Right atrium auricular region (tissue), 2 donors: ENCODE measurements at places on chromosomes 3 and 15. TPM values are rescaled to one million over a fixed set of nuclear protein-coding genes. Genes with fewer than 3 reads are reported as not detected.

GRCh38 chr15:95468820-95469219 is 861.7 kb upstream of the NR2F2 start:
- H3K36me3 ChIP-seq, result no peaks in the 10 kb centered on the region
- peaks cover 22% of the 10 kb centered on the region for H3K4me1 ChIP-seq
- H3K27me3 ChIP-seq, result no peaks in the 10 kb centered on the region
- no peak for DNase-seq
- H3K27ac ChIP-seq, result no peak overlapping the region

GRCh38 chr3:197114007-197114406 is 84.4 kb upstream of the MELTF start:
- H3K27me3 ChIP-seq, result no peaks in the 10 kb centered on the region
- H3K4me1 ChIP-seq, result no peaks in the 10 kb centered on the region
- no peak for DNase-seq
- H3K4me3 ChIP-seq, result no peak overlapping the region
- peaks cover 15% of the 10 kb centered on the region for H3K36me3 ChIP-seq

GRCh38 chr3:133540896-133541674 is 32.4 kb upstream of the CDV3 start:
- H3K4me1 ChIP-seq, result peaks cover 7% of the 10 kb centered on the region
- no peaks in the 10 kb centered on the region for H3K36me3 ChIP-seq
- DNase-seq, result no peak
- H3K27me3 ChIP-seq, result no peaks in the 10 kb centered on the region

DNA sequence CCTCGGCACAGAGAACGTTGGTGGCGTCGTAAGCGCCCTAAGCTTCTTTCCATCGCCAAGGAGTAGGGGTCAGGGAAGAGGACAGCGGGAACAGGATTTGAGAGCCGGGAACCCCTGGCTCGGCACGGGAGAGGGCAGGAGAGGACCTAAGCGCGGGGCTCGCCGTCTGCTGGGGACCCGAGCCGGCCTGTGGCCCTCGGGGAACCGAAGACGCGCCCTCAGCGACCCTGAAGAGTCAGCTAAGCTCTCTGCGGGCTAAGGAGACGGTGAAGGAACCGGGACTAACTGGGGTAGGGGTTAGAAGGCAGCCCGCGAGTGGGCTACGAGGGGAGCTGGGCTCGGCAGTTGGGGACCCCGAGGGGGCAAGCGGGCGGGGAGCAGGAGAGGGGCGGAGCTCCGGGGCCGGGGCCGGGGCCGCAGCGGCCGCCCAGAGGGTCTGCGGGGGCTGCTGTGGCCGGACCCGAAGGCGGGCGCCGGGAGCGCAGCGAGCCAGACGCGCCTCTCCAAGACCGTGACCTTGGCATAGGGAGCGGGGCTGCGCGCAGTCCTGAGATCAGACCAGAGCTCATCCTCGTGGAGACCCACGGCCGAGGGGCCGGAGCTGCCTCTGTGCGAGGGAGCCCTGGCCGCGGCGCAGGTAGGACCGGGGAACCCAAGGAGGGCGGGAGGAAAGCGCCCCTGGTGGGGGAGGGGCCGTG is 574 bp downstream of the CASR start:
- no peak overlapping the region for H3K27ac ChIP-seq
- no peaks in the 10 kb centered on the region for H3K36me3 ChIP-seq
- H3K4me1 ChIP-seq, result no peaks in the 10 kb centered on the region
- no peak for DNase-seq
- peaks cover 6% of the 10 kb centered on the region for H3K27me3 ChIP-seq
- no peak overlapping the region for H3K4me3 ChIP-seq

GRCh38 chr15:100180921-100181320 is 160.9 kb downstream of the ADAMTS17 start:
- DNase-seq, result no peak
- no peaks in the 10 kb centered on the region for H3K36me3 ChIP-seq
- no peaks in the 10 kb centered on the region for H3K4me1 ChIP-seq
- no peak overlapping the region for H3K4me3 ChIP-seq

GRCh38 chr15:58065445-58066041 is at the start of gene ALDH1A2:
TSS of gene ALDH1A2 (minus strand) at chr15:58065711. CDS start at chr15:58065650, 61 bp downstream.
- H3K36me3 ChIP-seq, result no peaks in the 10 kb centered on the region
- no peaks in the 10 kb centered on the region for H3K4me1 ChIP-seq
- peak; percentile 75 for DNase-seq
- peak within 1 kb of the TSS; percentile 83 for H3K27ac ChIP-seq

- H3K4me3 ChIP-seq, result peak within 1 kb of the TSS; percentile 73
- no peak for DNase-seq
- H3K27me3 ChIP-seq, result no peaks in the 10 kb centered on the region
- H3K36me3 ChIP-seq, result no peaks in the 10 kb centered on the region
- no peaks in the 10 kb centered on the region for H3K4me1 ChIP-seq
- H3K27ac ChIP-seq, result peak within 1 kb of the TSS; percentile 79
Observed at GRCh38 chr3:53846134-53846850, at the start of the genes CHDH and IL17RB. TSS of gene CHDH (minus strand) at chr3:53846419. CDS start at chr3:53824008, 22,411 bp downstream. TSS of gene IL17RB (plus strand) at chr3:53846568. CDS start at chr3:53846589, 21 bp downstream.

GRCh38 chr3:178684881-178685590 is 148.8 kb downstream of the KCNMB2 start:
- H3K4me1 ChIP-seq, result peaks cover 4% of the 10 kb centered on the region
- H3K4me3 ChIP-seq, result no peak overlapping the region
- no peaks in the 10 kb centered on the region for H3K36me3 ChIP-seq
- H3K27me3 ChIP-seq, result no peaks in the 10 kb centered on the region

NRROS gene
- 4.8 TPM for total RNA-seq

DNA sequence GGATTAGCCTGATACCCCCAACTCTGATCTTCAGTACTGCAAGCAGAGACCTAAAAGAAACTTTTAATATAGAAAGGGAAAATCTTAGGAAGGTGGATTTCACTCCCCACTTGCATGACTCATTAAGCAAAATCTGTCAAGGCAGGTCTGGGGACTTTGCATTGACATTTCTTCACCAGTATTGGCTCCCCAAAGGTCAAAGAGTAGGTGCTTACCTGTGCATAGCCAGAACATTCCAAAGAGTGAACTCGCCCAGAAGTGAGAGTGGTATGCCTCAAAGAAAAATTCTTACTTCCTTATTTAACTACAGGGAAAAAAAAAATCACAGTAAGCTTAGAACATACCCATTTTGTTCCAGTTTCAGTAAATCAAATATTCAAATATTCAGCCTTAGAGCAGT is 140.9 kb upstream of the TP63 start:
- H3K4me1 ChIP-seq, result no peaks in the 10 kb centered on the region
- H3K4me3 ChIP-seq, result no peak overlapping the region
- no peak overlapping the region for H3K27ac ChIP-seq
- DNase-seq, result no peak
- H3K27me3 ChIP-seq, result no peaks in the 10 kb centered on the region

GANC gene
- 12.7 TPM for total RNA-seq

DNA sequence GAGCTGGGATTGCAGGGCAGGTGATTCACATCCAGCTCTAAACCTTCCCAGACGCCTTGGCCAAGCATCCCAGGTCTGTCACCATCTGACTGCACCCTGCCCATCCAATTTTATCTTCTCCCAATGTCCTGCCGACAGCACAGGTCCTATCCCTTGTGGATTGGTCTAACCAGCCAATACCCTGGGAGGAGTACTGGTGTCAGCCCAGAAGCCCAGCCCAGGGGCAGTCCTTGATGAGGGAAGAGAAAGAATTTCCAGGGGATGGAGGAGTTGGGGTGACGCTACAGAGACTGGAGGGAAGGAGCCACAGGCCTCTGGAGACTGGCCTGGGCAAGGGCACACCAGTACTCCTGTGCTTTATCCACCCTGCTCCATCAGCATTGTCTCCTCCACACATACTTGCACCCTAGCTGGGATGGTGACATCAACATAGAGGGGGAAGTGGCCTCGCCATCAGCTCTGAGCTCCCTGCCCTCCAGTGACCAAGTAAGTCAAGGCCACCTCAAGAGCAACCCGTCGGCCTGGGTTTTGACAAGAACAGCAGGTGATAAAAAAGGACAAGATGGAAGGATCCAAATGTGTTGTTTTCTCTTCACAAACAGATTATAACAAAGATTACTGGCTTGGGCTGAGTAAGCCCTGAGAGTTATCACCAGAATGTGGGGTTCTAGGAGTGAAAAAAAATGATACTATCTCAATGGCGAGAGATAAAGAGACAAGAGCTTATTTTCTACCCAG is 114.6 kb downstream of the AQP9 start:
- no peaks in the 10 kb centered on the region for H3K27me3 ChIP-seq
- no peaks in the 10 kb centered on the region for H3K36me3 ChIP-seq
- no peak overlapping the region for H3K27ac ChIP-seq
- no peak for DNase-seq
- H3K4me1 ChIP-seq, result no peaks in the 10 kb centered on the region
- no peak overlapping the region for H3K4me3 ChIP-seq

DNA sequence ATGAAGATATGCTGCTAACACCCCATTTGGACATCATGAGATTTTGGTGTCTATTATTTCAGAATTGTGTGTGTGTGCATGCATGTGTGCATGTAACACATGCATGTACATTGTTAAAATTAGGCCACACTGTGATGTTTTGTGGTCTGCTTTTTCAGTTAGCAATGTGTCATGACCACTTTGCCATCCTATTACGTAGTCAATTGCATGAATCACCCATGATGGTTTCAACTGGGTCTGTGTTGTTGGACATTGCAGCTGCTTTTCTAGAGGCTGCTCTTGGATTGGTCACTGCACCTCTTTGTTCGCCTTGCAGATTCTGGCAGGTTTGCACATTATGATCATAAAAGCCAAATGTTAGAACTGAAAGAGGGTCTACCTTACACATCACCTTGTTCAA is 101.0 kb upstream of the THBS1 start:
- H3K27me3 ChIP-seq, result no peaks in the 10 kb centered on the region
- H3K4me3 ChIP-seq, result no peak overlapping the region
- no peaks in the 10 kb centered on the region for H3K36me3 ChIP-seq
- DNase-seq, result no peak
- no peak overlapping the region for H3K27ac ChIP-seq

DNA sequence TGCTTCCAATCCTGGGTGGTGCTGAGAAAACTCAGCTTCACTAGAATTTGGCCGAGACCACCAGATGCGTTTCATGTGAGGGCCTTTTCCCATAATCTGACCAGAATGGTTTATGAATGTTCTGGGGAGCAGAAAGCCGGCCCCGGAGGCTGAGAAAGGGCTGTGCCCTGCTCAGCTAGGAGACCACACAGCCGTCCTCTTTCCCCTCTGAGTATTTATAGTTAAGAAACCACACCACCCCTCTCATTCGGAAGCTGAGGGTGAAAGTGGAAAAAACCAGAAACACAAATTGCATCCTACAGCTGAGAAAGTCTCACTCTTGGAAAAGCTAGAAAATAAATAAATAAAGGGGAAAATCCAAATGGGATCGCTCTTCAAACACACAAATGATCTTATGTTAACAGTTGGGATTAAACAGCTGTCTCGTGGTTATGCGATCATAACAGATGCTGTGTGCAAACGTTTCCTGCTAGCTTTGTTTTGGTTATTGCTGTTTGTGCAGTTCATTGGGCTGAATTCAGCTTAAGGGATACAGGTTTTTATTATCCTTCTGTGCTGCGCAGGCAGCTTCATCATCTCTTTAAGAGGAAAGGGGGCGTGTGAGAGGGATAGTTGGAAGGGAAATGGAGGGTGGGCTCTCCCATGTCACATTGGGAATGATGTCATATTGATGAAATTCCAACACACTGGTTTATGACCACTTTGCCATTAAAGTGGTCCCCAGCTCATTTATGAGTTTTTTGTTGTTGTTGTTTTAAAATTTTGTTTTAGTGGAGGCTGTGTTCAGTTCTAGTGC is 1026.2 kb upstream of the NR2F2 start:
- H3K4me3 ChIP-seq, result peak overlapping the region; percentile 3
- no peaks in the 10 kb centered on the region for H3K36me3 ChIP-seq
- H3K4me1 ChIP-seq, result no peaks in the 10 kb centered on the region
- H3K27me3 ChIP-seq, result no peaks in the 10 kb centered on the region

DNA sequence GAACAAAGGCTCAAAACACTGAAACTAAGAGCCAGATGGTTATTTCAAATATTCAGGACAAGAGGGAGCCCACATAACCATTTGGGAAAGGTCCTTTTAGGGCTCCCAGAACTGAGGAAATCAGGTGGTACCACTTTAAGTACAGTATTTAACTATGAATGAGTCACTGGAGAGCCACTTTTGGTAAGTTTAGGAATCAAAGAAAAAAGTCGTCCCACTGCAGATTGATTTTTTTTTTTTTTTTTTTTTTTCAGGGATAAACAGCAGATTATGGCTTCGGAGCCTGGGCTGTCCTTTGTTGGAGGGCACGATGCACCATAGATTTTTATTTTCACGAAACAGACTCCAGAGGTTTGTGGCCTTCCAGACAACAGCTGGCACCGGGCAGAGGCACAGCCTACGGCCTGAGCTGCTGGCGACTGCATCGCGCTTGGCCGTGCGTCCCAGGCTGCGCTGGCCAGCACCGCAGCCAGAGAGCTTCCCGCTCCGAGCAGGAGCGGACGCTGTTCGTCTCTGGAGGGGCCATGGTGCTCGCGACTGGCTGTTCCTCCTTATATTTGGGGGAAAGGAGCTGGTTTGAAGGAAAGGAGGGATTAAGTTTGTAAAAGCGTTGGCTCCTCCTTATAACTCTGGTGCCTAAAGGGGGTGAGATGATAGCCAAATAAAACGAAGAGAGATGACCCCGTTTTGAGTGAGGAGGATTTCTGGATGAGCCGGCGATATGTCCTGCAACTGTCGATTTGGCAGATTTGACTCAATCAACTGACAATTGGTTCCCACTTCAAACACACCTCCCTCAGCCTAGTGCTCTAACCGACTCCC is 152.9 kb upstream of the GOLIM4 start:
- peak overlapping the region; percentile 62 for H3K4me3 ChIP-seq
- H3K4me1 ChIP-seq, result no peaks in the 10 kb centered on the region
- peak overlapping the region; percentile 75 for H3K27ac ChIP-seq
- H3K36me3 ChIP-seq, result no peaks in the 10 kb centered on the region
- DNase-seq, result no peak

DNA sequence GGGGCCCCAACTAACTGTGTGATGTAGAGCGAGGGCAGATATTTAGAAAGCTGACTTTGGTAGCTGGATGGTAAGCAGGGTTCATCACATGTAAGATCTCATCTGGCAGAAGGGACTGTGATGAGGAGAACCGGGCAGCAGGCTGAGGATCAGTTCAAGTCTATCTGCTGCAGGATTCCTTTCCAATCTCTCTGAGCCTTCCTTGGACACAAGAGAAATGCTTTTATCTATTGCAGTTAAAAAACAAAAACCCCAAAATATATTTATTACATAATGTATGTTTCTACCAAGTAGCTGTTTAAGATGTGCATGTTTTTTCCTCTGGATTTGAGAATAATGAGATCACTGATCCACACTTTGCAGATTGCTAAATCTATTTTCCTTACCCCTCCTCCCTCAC is 411.5 kb downstream of the RAP2B start:
- no peak overlapping the region for H3K4me3 ChIP-seq
- DNase-seq, result no peak
- H3K36me3 ChIP-seq, result no peaks in the 10 kb centered on the region
- no peak overlapping the region for H3K27ac ChIP-seq
- H3K4me1 ChIP-seq, result no peaks in the 10 kb centered on the region

DNA sequence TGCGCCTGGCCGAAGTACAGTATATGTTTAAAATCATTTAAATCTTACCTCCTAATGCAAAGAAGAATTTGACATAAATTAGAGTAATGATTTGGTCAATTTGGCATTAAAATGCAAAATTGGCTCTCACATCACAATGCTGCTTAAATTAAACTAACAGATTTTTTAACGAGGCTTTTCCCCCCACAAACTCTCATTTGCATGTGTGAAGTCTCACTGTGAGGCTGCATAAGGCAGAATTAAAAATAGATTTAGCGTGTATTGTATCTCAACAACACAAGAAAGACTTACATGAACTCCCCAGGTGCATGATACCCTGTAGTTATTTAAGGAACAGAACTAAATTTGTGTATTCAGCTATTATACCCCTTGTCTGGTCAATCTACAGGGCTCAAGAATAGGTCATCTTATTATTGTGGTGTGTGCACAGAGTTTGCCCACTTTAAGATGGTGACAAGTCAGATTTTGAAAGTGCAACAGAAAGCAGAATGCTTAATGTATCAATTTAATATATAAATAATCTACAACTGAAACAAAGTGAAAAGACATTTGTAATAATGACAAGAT is 897.9 kb downstream of the EPHA3 start:
- H3K27me3 ChIP-seq, result no peaks in the 10 kb centered on the region
- no peaks in the 10 kb centered on the region for H3K36me3 ChIP-seq
- H3K4me1 ChIP-seq, result no peaks in the 10 kb centered on the region
- DNase-seq, result no peak
- H3K27ac ChIP-seq, result no peak overlapping the region
